ENCODE measurements at places on chromosomes 7 and 10.

- H3K27ac ChIP-seq: no peak overlapping the region
- no peak overlapping the region for H3K4me3 ChIP-seq
- no peaks in the 10 kb centered on the region for H3K36me3 ChIP-seq
Measured at GRCh38 chr7:25996006-25996408, 156.0 kb upstream of the NFE2L3 start.

DNA sequence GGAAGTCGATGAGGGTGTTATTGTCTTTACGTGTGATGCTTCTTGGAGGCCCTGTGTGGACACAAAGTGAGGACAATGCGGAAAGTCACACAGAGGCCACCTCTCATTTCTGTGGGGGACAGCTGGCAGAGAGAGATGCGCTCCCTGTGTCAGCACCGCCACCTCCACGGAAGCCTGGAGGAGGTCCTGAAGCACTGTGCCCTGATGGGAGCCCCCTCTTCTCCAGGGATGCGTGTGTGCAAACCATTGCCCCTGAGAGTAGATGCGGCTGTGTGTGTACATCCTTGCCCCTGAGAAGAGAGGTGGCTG, 2.0 kb downstream of the PTPRE start:
- no peaks in the 10 kb centered on the region for H3K36me3 ChIP-seq
- H3K4me1 ChIP-seq: peaks cover 10% of the 10 kb centered on the region
- H3K4me3 ChIP-seq: no peak overlapping the region

DNA sequence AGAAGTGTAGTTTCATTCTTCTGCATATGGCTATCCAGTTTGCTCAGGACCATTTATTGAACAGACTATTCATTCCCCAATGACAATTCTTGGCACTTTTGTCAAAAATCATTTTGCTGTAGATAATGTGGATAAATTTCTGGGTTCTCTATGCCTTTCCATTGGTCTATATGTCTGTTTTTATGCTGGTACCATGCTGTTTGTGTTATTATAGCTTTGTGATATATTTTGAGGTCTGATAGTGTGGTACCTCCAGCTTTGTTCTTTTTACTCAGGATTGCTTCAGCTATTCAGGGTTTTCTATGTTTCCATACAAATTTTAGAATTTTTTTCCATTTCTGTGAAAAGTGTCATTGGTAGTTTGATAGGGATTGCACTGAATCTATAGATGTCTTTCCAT, 315.3 kb upstream of the KAT6B start:
- peaks cover 22% of the 10 kb centered on the region for H3K36me3 ChIP-seq
- no peak for DNase-seq
- no peaks in the 10 kb centered on the region for H3K27me3 ChIP-seq
- no peak overlapping the region for H3K4me3 ChIP-seq

- no peaks in the 10 kb centered on the region for H3K36me3 ChIP-seq
- no peaks in the 10 kb centered on the region for H3K27me3 ChIP-seq
- H3K4me3 ChIP-seq: no peak overlapping the region
- H3K27ac ChIP-seq: no peak overlapping the region
Measured at GRCh38 chr10:90912174-90912573, 8.7 kb downstream of the ANKRD1 start.

GRCh38 chr7:100894860-100895700, 608 bp downstream of the ACHE start:
- no peak overlapping the region for H3K4me3 ChIP-seq
- H3K4me1 ChIP-seq: peaks cover 37% of the 10 kb centered on the region
- no peak for DNase-seq
- peaks cover 7% of the 10 kb centered on the region for H3K27me3 ChIP-seq

GRCh38 chr7:150586785-150587152, 19.6 kb downstream of the GIMAP4 start:
- H3K36me3 ChIP-seq: no peaks in the 10 kb centered on the region
- DNase-seq: peak; percentile 42
- H3K4me1 ChIP-seq: peaks cover 18% of the 10 kb centered on the region
- H3K4me3 ChIP-seq: no peak overlapping the region

Data from common myeloid progenitor, CD34-positive (primary cell).